ENCODE measurements at places on chromosomes 1 and 21.

DNA sequence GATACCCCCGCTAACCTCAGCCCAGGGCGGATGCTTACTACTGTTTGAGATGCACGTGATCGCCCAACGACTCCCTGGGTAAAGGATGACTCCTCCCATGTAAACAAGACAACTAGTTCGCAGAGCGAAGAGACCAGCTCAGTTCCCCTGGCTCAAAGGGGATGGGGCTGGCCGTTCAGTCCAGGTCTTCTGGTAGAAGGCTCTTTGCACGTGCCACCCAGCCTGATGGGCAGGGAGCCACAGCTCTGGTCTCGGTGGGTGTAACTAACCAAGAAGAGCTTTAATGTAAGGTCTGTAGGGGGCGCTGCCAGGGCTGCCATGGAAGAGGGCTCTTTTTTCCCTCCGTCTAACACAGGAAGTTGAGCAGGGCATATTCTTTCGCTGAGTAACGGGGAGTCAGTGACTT, 49.4 kb upstream of the PARP1 start:
- DNase-seq, result peak; percentile 53

DNA sequence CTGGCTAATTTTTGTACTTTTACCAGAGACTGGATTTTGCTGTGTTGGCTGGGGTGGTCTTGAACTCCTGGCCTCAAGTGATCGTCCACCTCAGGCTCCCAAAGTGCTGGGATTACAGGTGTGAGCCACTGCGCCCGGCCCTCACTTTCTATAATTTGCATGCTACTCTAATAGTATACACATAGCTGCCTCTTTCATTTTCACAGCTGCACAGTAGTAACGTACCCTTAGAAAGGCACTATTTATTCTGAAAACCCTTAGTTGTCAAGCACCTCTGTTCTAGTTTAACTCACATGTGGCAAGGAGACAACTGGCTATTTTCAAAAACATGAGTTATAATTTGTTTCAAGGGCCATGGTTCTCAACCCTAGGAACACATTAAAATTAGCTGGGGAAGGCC, 17.2 kb downstream of the TPM3 start:
- DNase-seq, result no peak

GRCh38 chr1:98660940-98661543, 479 bp upstream of the SNX7 start:
- DNase-seq, result no peak

- no peak for DNase-seq
These were observed 1.1 kb upstream of the TTC39A start for GRCh38 chr1:51331206-51332100.

All from CD4-positive, alpha-beta T cell treated with Interleukin-2 at 100 ng/mL for 4 hours (primary cell).